Activated CD4-positive, alpha-beta memory T cell treated with anti-CD3 and anti-CD28 coated beads for 36 hours (primary cell): ENCODE measurements at places on chromosomes 12 and 14. TPM values are rescaled to one million over a fixed set of nuclear protein-coding genes. Genes with fewer than 3 reads are reported as not detected.
A peak's percentile ranks its signal among the peaks of the same experiment; 100 is the strongest.

GRCh38 chr12:4164559-4165558 is 108.7 kb upstream of the CCND2 start:
- peak; percentile 78 for DNase-seq

GRCh38 chr12:96034621-96035282 is 635 bp downstream of the LTA4H start:
- DNase-seq = no peak

DNA sequence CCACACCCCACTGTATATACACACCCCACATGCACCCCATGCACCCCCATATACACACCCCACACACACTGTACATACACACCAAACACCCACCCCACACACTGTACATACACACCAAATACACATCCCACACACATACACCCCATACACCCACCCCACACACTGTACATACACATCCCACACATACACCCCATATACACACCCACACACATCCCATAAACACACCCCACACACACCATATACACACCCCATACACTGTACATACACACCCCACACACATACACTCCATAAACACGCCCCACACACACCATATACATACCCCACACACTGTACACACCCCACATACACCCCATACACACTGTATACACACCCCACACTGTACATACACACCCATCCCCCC is 82.3 kb downstream of the NOC4L start:
- DNase-seq = no peak

GRCh38 chr12:7346551-7347225 is 42.8 kb downstream of the ACSM4 start:
- DNase-seq = no peak

DNA sequence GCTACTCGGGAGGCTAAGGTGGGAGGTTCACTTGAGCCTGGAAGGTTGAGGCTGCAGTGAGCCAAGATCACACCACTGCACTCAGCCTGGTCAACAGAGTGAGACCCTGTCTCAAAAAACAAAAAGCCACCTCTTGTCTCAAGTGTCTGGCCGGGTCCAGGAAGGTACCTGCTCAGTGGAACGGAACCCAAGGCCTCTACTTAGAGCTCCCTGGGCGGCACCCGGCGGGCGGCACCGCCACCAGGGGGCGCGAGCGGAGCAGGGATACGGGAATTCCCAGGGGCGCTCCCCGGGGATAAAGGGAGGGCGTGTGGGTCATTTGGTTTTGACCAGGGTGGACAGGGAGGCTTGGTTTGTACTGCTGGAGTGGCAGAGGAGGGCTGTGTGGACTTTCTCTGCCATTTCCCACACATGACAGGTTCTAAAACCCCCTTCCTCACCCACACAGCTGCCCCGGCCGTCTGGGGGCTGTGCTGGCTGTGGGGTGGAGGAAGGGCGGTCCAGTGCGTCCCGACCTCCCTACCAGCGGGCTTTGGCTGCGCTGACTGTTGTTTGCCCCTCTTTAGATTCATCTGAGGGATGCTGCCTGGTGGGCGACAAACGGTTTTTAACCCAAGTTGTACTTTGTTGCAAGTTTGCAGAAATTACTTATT is 91.4 kb downstream of the SETD3 start:
- DNase-seq = peak; percentile 41

- DNase-seq = no peak
These were observed 9.3 kb upstream of the TAS2R46 start for GRCh38 chr12:11071414-11071813.

DNA sequence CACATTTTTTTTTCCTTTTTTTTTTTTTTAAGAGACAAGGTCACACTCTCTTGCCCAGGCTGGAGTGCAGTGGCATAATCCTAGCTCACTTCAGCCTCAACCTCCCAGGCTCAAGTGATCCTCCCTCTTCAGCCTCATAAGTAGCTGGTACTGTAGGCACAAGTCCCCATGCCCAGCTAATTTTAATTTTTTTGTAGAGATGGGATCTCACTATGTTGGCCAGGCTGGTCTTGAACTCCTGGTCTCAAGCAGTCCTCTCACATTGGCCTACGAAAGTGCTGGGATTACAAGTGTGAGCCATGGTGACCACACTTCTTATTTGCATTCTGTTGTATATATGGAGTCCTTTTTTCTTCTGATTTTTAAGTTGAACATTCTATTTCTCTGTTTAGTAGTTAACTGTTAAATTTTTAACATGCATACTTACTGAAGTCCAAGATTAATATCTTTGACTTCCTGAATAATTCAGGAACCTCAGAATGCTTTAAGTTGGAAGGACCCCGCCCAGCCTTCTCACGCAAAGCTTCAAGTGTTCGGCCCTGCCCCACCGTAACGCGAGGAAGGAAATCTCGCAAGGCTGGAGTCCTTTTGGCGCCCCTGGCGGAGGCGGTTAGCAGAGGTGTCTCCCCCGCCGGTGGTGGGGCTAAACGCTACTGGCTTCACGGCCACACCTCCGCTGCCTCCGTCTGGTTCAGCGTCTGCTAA is 21.6 kb downstream of the SPATS2 start:
- peak; percentile 74 for DNase-seq

- DNase-seq = no peak
These were observed 191.4 kb downstream of the SNAPC1 start for GRCh38 chr14:61953602-61954001.

- no peak for DNase-seq
These were observed 158.6 kb downstream of the PRIMA1 start for GRCh38 chr14:93629643-93630042.

DNA sequence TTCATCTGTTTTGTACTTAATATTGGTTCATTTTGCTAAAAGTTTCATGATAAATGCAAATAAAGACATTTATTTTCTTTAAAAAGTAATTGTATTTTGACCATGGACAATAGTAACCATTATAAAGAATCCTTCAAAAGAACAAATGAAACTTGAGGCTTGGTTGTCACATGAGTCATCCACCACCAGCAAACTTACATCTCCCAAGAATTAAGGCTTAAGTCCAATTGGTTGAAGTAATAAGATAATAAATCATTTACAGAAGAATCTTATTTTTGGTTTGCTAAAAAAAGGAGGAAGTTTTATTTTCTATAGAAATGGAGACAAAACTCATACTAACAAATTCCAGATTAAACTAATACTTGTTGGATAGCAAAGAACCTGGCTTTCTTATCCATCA is 84.8 kb upstream of the KITLG start:
- no peak for DNase-seq

DNA sequence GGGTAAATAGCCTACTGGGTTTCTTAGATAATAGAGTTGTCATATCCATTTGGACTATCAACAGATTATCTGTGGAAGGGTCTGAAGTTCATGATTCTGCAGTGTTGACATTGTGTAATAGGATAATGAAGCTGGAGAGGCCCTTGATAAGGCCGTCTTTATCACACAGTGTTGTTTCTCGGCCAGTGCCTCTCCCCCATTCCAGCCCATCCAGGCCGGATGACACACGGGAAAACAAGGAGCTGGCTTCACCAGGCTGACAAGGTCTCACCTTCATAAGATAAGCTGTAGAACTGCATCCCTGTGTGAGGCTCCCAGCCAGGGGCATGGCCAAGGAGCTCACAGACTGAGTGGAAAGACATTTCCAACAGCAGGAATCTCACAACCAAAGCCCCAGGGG is 8.7 kb upstream of the EML1 start:
- DNase-seq = no peak

DNA sequence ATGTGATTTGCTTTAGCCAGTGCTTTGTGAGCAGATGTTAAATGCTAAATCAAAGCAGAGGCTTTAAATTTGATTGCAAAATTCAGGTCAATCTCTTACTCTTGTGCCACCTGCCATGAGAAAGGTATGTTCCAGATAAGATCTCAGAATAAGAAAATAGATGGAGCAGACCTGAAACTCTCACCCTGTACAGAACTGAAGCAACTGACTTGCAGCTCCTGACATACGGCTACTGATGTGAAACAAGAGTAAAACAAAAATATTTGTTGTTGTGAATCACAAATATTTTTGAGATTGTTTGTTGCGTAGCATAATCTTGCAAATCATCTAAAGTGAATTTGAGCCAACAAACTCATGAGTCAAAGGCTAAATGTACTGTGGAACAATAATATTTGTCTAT is 3.5 kb upstream of the OSBPL8 start:
- no peak for DNase-seq

GRCh38 chr12:65618588-65618987 is 205.7 kb upstream of the HMGA2 start:
- no peak for DNase-seq

DNA sequence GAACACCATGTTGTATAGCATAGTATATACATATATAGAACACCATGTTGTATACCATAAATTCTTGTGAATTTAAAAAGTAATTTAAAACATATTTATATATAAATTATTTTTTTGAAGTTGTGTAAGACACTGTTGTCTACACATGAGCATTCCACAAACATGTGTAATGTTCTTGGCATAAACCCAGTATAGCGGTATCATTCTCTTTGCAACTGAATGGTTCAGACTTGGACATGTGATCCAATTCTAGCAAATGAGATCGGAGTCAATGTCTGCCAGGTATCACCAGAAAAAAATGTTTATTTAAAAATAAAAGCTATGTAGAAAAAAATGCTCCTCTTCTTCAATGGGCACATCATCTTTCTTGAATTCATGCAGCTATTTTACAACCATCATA is 33.9 kb downstream of the CEP290 start:
- no peak for DNase-seq

DNA sequence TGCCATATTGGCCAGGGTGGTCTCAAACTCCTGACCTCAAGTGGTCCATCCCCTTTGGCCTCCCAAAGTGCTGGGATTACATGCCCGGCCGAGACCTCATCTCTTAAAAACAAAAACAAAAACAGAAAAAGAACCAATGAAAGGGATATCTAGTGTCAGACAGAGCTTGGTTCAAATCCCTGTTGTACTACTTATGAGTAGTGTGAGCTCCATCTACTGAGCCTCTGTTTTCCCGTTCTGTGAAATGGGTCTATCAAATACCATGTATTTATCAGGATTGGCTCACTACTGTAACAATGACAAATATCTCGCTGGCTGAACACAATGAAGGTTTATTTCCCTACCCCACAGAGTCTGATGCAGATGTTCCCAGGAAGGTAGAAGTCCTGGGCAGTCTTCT is 36.9 kb upstream of the HNF1A start:
- DNase-seq = no peak

GRCh38 chr14:49240383-49240782 is 345.8 kb downstream of the RPS29 start:
- DNase-seq = no peak

DNA sequence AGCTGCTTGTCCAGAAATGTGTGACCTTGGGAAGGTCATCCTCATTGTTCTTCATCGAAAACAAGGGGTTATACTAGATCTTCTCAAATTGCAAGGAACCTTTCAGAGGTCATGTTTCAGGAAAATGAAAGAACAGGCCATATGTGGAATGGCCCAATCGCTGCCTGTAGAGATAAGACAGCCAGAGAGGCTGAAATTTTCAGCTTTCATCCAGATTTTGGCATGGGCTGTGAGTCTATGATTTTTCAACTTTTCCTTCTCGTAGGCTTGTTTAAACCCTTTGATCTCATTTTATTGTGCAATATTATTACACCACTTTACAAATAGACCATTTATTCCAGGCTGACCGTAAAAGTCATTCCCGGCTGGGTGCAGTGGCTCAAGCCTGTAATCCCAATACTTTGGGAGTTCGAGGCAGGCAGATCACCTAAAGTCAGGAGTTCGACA is 17.1 kb upstream of the ATXN2 start:
- no peak for DNase-seq

DNA sequence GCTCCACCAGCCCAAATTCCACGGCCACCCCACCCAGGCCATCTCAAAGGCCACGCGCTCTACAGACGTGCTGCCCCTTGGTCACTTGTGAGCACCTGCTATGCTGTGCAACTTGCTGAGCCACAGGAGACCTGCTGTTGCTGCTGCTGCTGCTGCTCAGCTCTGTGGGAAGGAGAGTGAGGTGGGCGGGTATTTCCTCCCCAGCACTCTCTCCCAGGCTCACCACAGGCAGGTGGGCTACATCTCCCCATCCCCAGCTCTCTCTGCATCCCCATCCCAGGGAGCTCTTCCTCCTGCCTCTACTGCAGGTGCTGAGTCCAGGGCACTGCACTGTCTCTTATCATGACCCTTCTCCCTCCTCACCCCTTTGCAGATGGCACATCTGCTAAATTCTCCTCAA is 306.9 kb downstream of the BCL11B start:
- no peak for DNase-seq

GRCh38 chr14:52077256-52077979 is 8.6 kb upstream of the NID2 start:
- DNase-seq = no peak

DNA sequence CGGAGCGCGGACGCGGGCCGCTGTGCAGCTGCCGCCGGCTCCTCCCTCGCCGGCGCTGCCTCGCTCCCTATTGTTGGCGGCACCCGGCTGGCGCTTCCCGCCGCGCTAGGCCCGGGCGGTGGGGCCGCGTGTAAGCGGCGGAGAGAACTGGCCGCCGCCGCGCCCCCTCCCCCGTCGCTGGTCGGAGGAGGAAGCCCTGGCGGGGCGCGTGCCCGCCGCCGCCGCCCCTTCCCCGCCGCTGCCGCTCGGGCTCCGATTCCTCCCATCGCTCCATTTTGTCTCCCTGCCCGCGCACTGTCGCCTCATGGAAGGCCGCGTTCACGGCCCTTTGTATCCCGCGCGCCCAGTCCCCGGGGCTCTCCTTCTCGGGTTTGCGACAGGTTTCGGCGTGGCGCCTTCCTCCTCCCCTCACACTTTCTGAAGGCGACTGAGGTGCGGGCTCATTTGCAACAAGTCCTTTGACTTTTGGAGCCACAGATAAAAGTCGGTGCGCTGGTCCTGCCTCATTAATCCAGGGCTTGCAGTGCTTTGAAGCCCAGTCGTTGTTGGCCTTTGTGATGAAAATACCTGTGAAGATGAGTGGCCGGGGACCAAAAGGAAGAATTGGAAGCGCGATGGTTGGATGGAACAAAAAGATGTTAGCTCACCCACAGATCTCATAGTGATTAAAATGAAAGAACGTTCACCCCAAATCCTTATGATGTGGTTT is 707 bp downstream of the CPSF6 start:
- DNase-seq = peak; percentile 59

GRCh38 chr12:75650595-75651341 is 139.4 kb upstream of the KRR1 start:
- no peak for DNase-seq

CD4 gene
- total RNA-seq = 300 TPM

NUDT14 gene
- 14.8 TPM for total RNA-seq

MYBPC1 gene
- not detected for total RNA-seq

CATSPERB gene
- 0.14 TPM for total RNA-seq
